ENCODE measurements at places on chromosomes 7 and 10. TPM values are rescaled to one million over a fixed set of nuclear protein-coding genes. Genes with fewer than 3 reads are reported as not detected.

Gene FAM25A
- not detected for total RNA-seq

Gene VPS26A
- 41.3 TPM for total RNA-seq

Gene CALHM3
- total RNA-seq: not detected

Gene KCNMA1
- 77.8 TPM for total RNA-seq

Gene DKK1
- total RNA-seq: 66.2 TPM

Gene ABCB4
- total RNA-seq: under 0.01 TPM

Gene FAM131B
- 1.2 TPM for total RNA-seq

Gene AGFG2
- 9.4 TPM for total RNA-seq

Gene POU6F2
- total RNA-seq: not detected

Gene ASB15
- not detected for total RNA-seq

Gene FAM25G
- total RNA-seq: not detected

Gene STK31
- under 0.01 TPM for total RNA-seq

Data from osteoblast (primary cell).